Stimulated activated CD8-positive, alpha-beta memory T cell treated with anti-CD3 and anti-CD28 coated beads, Interleukin-2, amount 100 ng/mL, for 48 hours (primary cell): ENCODE measurements at places on chromosomes 7 and 10.
A peak's percentile ranks its signal among the peaks of the same experiment; 100 is the strongest.

- no peak for DNase-seq
Measured at GRCh38 chr10:58868736-58869435, 307.6 kb upstream of the PHYHIPL start.

DNA sequence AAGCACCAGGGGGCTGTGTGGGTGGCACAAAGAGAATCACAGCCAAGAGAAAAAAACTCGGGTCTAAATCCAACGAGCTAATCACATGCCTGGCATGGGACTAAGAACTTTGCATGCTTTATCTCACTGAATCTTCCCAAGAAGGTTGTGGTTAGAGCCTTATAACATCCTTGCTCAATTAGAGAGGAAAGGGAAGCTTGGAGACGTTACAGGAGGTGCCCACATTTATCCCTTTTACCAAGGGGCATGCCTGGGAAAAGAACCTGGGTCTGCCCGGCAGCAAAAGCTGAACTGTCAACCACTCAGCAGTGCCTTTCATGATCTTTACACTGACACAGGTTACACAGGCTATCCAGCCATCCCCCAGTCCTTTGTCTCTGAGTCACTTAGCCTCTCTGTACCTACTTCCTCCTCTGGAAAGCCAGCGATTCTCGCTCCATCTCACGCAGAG, 190.1 kb downstream of the PRPF18 start:
- no peak for DNase-seq

DNA sequence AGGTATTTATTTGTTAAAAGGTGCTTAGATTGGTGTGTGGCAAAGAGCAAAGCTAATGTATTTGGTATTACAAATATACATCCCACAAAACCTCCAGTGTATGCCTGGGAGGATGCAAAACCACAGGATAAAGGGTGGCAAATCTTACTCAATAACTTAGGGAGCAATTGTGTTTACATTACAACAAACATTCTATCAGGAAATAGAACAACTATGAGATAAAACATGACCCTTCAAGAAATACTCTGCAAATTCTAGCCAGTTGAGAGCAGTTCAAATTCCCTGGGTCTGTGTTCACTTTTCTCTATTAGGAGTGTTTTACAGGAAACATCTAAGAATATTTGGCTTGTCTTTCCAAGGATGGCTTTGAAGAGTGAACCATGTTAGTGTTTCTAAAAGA, 64.9 kb downstream of the CUL1 start:
- no peak for DNase-seq

- DNase-seq = no peak
Measured at GRCh38 chr7:85509476-85509875, 322.6 kb upstream of the SEMA3D start.

DNA sequence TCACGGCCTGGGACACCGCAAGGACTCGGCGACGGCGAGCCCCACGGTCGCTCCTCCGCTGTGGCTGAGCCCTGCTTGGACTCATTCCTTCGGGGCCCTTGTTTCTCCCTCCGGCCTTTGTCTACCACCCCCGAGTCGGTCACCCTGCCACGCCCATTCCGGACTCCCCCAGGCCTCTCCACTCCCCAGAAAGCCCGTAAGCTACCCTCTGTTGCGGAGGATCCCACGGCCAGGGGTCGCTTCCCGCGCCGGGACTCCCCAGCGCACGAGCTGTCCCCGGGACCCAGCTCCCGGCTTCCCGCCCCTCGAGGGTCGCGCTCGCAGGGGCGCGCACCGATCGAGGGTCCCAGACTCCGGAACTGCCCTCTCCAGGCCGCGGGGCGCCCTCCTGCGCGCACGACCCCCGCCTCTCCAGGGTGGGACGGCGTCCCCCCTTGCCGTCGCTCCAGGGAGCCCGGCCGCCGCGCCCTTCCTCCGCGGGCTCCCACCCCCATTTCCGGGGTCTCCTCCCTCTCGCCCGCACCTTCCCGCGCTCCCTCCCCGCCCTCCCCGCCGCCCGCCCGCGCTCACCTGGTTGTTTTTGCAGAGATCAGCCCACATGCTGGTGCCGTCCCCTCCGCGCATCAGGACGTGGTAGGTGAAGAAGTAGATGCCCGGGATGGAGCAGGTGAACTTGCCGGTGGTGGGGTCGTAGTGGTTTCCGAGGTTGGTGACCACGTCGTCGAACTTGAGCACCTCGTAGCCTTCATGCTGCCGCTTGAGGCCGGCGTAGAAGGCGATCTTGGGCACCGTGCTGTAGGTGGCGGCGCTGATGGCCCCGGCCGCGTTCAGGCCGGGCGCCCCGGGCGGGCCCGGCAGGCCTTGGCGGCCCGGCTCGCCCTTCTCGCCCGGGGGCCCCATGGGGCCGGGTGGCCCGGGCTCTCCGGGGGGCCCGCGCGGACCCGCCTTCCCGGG, 1.5 kb downstream of the C1QL3 start:
- no peak for DNase-seq

- DNase-seq = no peak
Measured at GRCh38 chr10:118668228-118668952, 72.9 kb upstream of the PRLHR start.

GRCh38 chr7:100048680-100049079, 894 bp upstream of the ZSCAN21 start:
- DNase-seq = no peak

GRCh38 chr10:43120116-43120928, 17.9 kb upstream of the CSGALNACT2 start:
- DNase-seq = no peak

DNA sequence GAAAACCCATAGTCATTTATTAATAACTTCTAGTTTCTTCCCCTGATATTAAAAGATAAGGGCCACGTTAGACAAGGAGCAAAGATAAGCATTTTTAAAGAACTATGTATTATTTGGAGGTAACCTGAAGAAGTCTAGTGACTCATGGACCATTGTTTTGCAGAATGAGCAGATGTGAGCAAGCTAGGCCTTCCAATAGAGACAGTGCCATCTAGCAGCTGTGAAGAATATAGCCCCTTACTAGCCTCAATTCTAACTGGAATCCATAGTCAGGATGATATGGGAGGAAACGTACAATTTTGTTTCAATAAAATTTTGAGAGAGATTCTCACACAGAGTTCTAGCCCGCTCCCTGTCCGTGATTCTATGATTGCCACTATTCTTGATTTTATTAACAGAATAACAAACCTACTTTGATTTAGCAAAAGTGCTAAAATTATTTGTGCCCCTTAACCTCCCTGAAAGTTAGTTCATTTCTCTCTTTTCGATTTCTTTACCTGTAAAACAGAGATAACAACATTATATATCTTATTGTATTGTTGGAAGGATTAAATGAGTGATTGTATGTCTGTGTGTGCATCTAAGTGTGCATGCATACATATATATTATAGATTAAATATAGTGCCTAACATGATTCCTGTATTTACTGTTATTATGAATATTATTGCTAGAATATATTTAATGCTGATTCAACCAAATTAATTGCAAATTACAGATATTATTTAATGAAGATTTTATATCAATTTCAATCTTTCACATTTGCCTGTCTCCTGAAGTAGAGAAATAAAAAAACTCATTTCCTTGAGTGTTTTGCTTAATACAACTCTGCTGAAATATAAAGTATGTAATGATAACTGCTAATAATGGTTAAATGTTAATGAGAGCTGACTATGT, 22.7 kb downstream of the FAM237B start:
- DNase-seq = no peak

DNA sequence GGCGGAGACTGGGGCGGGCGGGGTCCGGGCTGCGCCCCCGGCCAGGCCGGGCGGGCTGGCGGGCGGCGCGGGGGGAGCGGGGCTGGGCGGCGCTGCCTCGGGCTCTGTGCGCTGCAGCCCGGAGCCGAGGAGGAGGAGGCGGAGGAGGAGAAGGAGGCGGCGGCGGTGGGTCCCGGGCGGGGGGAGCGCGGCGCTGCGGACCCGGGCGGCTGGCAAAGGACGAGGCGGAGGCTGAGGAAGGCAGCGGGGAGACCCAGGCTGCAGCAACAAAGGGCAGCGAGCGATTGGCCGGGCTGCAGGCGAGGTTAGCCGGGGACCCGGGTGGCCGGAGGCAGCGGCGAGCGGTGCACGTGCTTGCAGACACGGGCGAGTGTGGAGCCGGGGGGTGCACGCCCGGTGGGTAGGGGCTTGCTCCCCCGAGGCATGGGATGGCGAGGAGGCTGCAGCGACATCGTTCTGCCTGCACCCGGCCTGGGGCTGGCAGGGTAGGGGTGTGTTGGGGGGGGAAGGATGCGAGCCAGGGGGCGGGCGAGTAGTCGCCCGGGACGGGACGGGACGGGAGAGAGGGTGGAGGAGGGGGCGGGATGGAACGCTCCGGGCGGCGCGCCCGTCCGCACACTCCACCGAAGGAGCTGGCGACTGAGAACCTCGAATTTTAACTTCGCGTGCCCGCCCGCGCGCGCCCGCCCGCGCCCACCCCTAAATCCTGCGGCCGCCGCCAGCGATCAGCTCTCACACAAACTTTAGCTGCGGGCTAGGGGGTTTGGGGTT, 844 bp upstream of the KAT6B start:
- peak; percentile 33 for DNase-seq

GRCh38 chr10:70894416-70894815, 6.1 kb upstream of the PCBD1 start:
- no peak for DNase-seq

DNA sequence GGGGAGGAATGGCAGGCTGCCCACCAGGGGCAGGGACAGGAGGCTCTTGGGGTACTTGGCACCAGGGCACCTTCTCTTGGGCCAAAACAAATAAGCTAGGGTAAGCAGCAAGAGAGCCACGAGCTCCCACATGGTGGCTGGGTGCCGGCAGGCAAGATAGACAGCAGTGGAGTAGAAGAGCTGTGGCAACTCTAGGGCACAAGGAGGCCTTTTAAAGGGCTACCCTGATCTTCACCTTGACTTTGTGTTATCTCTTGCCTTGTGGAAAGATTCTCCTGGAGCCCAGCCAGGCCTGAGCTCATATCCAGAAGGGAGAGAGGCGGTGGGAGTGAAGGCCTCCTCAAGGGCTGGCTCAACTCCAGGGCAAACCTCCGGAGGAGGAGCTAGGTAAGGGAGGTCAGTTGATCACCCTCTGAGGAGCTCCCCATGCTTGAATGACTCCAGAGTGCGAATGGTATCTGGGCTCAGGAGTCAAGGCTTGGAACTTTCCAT, at the start of gene CYP17A1:
Gene CYP17A1, minus strand, starts transcription at position 184 of the 492 bp plus-strand sequence. Its CDS starts 52 bp downstream, at position 132.
- no peak for DNase-seq

DNA sequence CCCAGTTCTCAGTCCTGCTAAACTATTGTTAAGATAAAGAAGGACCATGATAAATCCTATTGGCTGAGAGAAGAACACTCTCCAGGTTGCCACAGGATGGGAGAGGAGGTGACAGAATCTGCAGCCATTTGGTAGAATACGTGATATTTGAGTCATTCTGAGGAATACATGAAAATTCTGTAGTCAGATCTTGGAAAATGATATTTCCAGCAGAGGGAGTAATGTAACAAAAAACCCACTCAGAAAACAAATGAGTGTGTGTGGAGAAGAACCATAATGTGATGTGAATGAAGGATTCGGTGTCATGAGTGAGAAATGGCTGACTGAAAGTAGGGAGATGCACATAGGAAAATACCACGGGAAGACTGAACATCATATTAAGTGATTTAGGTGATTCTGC, 128.5 kb upstream of the PFKP start:
- DNase-seq = no peak

GRCh38 chr7:80018941-80019808, 115.5 kb upstream of the GNAI1 start:
- DNase-seq = peak; percentile 4

- DNase-seq = no peak
Measured at GRCh38 chr10:76435157-76435556, 1003.7 kb downstream of the LRMDA start.

GRCh38 chr10:28410420-28411135, 107.7 kb upstream of the MPP7 start:
- DNase-seq = no peak

DNA sequence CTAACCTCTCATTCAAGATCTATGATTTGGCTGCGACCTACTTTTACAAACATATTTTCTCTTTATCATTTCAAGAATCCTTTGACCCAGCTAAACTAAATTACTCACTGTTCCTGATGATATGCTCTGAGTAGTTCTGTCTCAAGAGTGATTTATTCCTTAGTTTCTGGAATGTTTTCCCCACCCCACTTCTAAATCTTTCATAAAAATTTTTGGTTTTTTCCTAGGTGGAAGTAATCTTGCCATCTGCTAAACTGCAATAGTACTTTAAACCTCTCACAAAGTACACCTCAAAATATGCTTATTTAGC, 170.8 kb downstream of the DNAJC1 start:
- no peak for DNase-seq

DNA sequence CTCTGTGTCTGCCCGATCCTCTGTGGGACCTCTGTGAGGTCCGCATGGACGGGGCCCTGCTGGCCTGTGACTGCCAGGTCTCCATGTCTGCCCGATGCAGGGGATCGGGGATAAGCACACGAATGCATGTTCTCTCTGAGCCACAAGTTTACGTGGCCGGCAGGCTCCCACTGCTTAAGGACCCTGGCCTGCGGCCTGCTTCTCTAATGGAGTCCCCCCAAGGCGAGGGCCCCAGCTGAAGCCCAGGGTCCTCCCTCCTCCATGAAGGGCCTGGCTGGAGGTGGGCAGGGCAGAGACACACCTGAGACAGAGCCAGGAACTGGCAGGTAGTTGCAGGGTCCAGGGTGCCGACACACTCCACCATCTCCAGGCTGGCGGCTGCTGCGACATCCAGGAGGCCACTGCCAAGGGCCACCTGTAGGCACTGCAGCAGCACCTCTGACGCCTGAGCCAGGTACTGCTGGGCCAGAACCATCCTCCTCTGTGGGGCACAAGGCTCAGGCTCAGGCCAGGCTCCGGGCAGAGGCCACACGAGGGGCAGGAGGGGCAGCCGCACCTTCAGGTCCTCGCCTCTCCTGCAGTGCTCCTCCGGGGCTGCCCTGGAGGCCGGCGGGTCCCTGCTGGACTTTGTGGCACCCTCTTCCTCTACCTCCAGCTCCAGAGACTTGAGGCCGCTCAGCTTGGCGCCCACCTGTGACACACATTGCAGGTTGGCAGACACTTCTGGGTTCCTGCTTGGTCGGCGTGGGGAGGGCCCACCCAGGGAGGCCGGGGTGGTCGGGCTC, 60.9 kb upstream of the NKX6-2 start:
- DNase-seq = no peak

DNA sequence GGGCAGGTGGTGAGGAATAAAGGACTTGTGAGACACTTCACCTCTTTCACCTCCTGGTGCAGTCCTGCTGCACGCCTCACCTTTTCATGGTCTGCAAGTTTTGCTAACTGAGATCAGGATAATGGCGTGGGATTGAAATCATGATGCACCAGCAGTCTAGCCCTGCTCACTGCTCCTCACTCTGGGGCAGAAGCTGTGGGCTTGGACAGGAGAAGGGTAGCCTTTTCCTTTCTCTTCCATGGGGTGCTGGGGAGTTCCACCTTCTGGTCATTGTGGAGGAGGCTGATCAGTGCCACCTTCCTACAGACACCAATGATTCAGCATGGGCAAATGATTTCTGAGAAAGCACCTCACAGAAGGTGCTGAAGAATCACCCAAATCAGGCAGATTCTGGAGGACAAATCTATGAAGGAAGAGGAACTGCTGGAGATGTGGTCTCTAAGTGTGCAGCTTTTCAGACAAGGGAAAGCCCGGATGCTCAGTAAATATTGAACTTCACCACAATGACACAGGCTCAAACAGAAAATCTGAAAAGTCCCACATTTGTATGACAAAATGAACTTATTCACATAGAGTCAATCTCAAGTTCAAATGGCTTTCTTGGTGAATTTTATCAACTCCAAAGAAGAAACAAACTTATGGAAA, 19.7 kb downstream of the MBL2 start:
- no peak for DNase-seq

- DNase-seq = no peak
Measured at GRCh38 chr10:81520688-81521087, 354.3 kb upstream of the NRG3 start.

- no peak for DNase-seq
Measured at GRCh38 chr10:6162589-6163356, 40.0 kb upstream of the PFKFB3 start.
